ENCODE measurements at places on chromosomes 3 and 15. TPM values are rescaled to one million over a fixed set of nuclear protein-coding genes. Genes with fewer than 3 reads are reported as not detected.

The CYP8B1 gene
- total RNA-seq = 0.09 TPM

DNA sequence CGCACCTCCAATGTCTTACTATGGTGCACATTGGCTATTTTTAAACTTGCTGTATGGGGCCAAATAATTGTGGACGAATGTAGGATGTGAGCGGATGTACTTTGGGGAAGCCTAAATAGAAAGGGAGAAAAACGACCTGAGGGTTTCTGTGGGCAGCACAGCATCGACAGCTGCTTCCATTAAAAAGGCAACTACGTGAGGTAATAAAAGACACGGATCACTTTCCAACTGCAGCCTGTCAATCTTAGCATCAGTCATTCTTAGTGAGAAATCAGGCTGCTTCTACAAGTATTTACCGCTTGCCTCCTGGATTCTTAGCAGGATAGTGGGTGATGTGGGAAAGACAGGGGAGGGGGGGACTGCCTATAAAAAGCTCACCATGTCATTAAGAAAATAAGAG lies 186.7 kb upstream of the SLC2A2 start:
- H3K36me3 ChIP-seq = no peaks in the 10 kb centered on the region
- DNase-seq = no peak

DNA sequence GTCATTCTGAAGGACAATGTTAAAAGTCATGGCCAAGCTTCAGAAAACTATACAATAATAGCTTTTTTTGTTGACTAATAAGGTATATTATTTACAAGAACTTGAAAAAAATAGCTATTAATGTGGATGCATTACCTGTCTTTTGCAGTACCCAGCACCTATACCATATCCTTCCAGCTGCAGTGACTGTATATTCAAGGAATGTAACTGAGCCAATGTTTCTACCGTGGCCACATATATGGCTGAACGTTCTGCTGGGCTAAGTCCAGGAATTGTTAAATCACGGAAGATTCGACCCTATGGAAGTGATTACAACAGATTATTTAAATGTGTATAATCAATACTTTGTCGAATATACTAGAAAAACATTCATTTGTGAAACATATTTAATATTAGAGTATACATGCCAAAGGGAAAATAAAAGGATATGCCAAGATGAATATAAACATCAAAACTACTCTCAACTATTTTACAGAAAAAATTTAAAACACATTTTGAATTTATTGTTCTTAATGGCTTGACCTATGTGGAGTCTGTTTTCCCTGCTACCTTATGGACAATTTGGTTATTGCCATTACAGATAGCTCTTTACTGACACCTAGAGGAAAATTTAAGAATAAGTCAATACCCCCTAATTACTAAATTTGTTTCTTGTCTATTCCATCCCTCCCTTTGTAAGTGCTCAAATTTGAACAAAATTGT lies 17.6 kb downstream of the ACAD11 start:
- peak; percentile 64 for DNase-seq
- no peak overlapping the region for H3K4me3 ChIP-seq
- no peaks in the 10 kb centered on the region for H3K4me1 ChIP-seq
- H3K27ac ChIP-seq = no peak overlapping the region

- H3K4me1 ChIP-seq = no peaks in the 10 kb centered on the region
- no peak for DNase-seq
- no peak overlapping the region for H3K27ac ChIP-seq
- no peaks in the 10 kb centered on the region for H3K27me3 ChIP-seq
- no peak overlapping the region for H3K4me3 ChIP-seq
- peaks cover 3% of the 10 kb centered on the region for H3K36me3 ChIP-seq
Observed at GRCh38 chr15:42800731-42801474, 64.0 kb upstream of the CDAN1 start.

DNA sequence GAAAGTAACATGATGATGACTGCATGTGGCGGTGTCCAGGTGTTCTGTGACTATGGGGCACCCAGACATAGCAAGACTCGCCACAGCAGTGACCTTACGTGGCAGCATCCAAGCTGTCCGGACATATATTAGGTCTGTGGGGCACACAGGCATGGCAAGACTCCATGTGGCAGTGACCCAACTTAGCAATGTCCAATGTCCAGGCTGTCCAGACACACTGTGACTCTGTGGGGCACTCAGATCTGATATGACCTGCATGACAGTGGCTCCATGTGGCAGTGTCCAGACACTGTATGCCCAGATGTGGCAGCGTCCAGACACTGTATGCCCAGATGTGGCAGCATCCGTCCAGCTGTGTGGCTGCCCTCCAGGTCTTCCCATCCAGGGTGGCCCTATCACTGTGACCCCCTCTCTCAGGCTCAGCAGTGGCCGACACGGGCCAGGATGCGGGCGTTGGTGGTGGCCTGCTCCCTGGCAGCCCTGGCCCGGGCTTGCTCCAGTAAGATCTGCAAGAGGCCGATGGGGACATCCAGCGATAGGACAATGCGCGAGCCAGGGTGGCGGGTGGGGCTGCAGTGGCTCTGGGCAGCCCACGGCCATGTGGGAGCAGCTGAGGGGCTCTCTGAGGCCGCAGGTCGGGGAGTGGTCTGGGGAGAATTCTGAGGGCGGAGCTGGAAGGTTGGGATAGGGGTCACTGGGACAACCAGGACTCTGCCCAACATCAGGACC lies 1.1 kb downstream of the UCN2 start:
- H3K4me3 ChIP-seq = no peak overlapping the region
- H3K36me3 ChIP-seq = no peaks in the 10 kb centered on the region
- peaks cover 9% of the 10 kb centered on the region for H3K4me1 ChIP-seq
- H3K27me3 ChIP-seq = no peaks in the 10 kb centered on the region

- no peaks in the 10 kb centered on the region for H3K36me3 ChIP-seq
- no peaks in the 10 kb centered on the region for H3K27me3 ChIP-seq
- H3K27ac ChIP-seq = peak overlapping the region; percentile 86
- no peaks in the 10 kb centered on the region for H3K4me1 ChIP-seq
- no peak for DNase-seq
Observed at GRCh38 chr3:129195731-129196256, 12.1 kb upstream of the CNBP start.

All from lung (tissue), 17 donors.